ENCODE measurements at places on chromosomes 6 and 20.

GRCh38 chr20:23823621-23824324 is 2.8 kb downstream of the CST2 start:
- no peak for DNase-seq

DNA sequence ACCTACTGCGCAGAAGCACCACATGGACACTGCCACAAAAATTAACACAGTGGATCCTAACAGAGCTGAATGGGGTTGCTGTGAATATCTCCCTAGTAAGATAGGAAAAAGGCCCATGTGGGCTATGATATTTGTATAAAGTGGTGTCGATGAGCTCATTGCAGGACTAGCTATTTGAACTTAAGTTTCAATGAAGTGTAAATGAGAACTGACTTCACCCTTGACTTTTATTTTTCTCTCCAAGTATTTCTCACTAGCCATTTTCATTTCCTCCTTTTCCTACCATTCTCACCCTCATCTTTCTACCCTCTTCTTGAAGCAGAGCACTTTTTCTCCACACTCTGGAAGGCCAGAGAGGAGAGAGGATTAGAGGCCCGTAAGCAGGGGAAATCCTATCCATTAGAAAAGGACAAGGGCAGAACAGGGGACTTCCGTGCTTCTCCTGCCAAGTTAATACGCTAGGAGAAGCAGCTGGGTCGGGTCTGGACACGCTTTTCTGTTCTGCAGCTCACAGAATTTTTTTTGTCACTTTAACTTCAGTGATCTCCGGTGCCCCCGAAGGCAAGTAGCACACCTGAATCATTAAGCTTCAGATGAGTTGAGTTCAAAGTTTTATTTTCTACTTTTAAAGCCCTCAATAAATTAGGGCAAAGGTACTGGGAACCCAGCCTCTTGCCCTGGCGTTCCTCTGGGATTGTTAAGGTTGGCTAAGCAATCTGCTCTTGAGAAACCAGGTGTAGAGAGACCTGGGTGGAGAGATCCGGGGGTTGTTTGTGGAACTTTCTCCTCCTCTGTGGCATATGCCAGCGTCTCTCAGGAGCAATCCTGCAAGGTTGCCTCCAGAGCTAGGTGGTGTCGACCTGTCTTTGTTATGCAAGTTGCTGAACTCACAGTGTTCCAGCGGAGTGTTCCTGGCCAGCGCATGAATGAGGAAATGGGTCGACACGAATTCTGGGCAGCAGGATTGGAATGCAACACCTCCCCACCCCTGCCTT is 56.2 kb upstream of the ARID1B start:
- no peak for DNase-seq

- DNase-seq, result no peak
Measured at GRCh38 chr6:80077067-80077466, 29.4 kb upstream of the BCKDHB start.

GRCh38 chr20:59122566-59122919 is 41.1 kb upstream of the ZNF831 start:
- DNase-seq, result no peak

DNA sequence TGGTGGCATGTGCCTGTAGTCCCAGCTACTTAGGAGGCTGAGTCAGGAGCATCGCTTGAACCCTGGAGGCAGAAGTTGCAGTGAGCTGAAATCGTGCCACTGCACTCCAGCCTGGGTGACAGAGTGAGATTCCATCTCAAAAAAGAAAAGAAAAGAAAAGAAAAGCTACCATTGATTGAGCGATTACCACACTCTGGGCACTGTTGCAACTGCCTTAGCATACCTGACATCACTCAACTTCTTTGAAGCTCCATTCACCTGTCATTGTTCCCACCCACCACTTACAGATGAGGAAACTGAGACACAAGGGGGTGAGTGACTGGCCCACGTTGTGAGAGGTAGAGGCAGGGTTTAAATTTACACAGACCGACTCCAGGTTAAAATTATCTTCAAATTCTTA is 442.1 kb upstream of the SULF2 start:
- no peak for DNase-seq

DNA sequence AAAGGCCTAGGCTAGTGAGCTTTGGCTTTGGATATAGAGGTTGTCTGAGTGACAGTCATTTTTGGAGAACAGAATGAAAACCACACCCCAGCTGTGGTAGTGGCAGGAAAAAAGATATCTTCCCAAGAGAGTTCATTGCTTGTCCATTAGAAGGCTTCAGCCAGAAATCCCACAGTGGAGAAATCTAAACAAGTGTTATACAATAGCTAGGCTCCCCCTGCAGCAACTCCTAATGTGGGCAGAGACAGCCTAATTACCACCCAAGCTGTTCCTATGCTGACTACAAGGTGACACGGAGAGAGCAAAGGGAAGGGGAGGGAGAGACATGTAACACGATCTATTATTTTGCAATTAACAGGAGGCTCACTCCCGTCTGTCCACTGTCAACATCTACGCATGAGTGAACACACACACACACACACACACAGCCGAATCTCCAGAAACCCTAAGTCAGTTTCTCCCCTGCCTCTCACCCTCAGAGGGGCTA is 147.5 kb upstream of the TCF21 start:
- no peak for DNase-seq

- no peak for DNase-seq
Measured at GRCh38 chr6:125942672-125943527, 13.7 kb upstream of the HINT3 start.

DNA sequence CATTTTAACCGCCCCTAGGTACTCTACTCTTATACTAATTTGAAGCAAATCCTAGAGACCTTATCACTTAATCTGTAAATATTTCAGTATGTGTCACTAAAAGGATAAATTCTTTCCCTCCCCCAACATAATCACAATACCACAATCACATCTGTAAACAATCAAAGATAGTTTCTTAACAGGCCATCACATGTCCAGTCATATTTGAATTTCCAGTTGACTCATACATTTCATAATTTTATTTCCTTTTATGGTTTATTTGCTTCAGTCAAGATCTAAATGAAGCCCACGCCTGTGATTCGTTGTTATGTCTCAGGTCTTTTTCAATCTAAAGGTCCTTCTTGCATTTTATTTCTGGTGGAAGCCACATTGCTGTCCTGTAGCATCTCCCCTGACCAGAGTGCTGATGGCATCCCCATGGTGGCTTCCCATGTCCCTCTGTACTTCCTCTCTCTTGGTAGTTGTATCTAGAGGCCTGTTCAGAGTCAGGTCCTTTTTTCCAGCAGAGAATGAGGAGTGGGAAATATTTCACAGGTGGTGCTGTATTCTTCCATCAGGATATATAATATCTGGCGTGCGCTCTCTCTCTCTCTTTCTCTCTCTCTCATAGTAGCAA is 128.6 kb upstream of the SLC22A23 start:
- DNase-seq, result no peak

DNA sequence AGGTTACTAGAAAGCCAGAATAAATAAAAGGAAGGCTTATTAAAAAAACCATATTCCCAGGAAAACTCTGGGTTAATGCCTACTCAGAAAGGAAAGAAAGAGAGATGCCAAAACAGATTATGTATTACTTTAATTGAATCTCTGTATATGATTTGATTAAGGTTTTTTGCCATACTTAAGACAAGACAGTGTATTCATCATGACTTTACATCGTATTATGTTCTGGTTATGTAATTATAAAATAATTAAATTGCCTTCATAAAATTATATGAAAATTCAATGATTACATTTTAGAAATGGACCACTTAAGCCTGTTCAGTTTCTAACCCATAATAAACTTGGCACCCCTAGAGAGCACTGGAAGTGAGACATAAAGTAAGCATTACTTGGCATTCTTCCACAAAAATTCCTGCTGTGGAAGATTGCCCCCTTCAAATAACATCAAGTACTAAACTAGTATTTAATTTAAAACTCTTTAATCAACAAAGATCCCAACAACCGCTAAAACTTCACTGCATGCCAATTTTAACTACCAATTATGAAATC is 20.8 kb upstream of the IBTK start:
- no peak for DNase-seq

GRCh38 chr20:15146948-15147347 is 809.5 kb upstream of the FLRT3 start:
- DNase-seq, result no peak

- no peak for DNase-seq
Measured at GRCh38 chr6:3724451-3725144, 26.9 kb downstream of the PXDC1 start.

DNA sequence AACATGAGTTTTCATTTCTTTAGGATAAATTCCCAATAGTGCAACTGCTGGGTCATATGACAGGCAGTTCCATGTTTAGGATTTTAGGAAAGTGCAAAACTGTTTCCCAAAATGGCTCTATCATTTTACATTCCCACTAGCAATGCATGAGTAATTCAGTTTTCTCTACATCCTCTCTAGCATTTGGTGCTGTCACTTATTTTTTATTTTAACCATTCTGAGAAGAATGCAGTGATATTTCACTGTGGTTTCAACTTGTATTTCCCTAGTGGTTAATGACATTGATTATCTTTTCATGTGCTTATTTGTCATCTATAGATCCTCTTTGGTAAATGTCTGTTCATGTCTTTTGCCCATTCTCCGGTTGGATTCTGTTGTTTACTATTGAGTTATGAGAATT is 82.7 kb downstream of the PHIP start:
- no peak for DNase-seq

DNA sequence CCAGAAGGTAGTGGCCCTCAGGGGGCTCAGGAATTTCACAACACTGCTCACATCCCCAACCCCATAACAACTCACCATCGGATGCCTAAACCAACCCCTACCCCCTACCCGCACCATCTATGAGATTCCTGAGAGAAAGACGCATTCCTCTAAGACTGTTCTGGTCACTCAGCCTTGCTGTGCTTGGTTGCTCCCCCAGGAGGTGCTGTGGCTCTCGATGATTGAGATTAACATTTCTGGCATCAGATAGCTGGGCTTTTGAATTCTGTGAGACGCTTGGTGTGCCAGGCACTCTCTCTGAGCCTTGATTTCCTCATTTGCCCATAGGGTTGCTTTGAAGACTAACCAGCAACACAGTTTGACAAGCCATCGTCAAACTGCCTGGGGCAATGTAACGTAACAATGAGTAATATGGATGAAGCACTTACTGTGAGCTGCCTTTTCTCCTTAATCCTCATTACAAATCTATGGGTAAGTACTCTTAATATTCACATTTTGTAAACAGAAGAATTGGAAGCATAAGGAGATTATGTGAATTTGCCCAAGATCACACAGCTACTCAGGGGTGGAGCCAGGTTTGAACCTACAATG is 978 bp downstream of the WFDC6 start:
- DNase-seq, result no peak

DNA sequence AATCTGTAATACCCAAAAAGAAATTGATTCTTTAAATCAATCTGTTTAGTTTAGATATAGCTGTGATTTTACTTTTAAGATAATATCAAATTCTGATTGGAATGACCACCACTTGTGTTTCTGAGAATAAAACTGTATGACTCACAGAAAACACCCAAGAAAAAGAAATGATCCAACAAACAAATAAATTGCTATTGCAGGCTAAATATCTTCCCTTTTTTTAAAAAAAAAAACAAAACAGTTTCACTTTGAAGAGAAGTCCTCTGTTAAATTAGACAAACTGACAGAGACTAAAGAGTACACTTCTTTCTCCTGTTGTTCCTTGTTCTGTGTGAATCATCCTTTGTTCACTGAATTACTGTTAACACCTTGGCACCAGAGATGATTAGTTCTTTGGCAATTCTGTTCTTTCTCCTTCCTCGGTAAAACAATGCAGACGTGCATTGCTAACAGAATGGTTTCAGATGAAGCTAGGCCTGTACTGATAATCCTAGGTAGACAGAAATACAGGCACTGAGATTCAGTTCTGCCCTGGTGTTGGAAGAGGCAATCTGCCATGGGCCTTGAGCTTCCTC is 895.2 kb upstream of the CITED2 start:
- DNase-seq, result no peak

GRCh38 chr6:143140767-143141166 is 80.1 kb downstream of the AIG1 start:
- DNase-seq, result no peak

DNA sequence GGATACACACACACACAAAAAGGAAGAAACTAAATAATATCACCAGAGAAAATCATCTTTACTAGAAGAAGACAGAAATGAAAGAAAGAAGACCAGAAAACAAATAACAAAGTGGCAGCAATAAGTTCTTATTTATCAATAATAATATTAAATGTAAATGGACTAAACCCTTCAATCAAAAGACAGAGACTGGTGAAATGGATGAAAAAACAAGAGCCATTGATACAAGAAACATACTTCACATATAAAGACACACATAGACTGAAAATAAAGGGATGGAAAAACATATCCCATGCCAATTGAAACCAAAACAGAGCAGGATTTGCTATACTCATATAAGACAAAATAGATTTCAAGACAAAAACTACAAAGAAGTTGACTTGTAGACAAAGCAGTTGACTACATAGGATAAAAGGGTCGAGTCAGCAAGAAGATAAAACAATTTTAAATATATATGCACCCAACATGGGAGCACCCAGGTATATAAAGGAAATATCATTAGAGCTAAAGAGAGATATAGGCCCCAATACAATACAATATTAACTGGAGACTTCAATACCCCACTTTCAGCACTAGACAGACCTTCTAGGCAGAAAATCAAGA is 259.4 kb downstream of the EPM2A start:
- DNase-seq, result no peak
